Thymus (tissue), 14 donors: ENCODE measurements at places on chromosomes 11 and 22. TPM values are rescaled to one million over a fixed set of nuclear protein-coding genes. Genes with fewer than 3 reads are reported as not detected.

DNA sequence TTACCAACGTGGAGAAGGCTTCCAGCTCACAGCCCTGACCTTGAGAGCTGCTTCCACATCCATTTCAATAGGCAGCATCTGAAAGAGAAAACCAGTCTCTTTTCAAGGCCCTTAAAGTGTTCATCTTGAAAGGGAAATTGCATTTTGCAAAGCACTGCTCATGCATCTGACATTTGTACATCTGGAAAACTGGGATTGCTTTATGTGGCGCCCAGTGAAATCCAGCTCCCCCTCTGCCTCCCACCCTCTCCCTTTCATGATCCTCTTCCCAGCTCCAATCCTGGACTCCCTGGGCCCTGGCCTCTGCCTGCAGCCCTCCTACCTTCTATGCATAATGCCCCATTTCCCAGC, 17.4 kb downstream of the TP53AIP1 start:
- DNase-seq = no peak

DNA sequence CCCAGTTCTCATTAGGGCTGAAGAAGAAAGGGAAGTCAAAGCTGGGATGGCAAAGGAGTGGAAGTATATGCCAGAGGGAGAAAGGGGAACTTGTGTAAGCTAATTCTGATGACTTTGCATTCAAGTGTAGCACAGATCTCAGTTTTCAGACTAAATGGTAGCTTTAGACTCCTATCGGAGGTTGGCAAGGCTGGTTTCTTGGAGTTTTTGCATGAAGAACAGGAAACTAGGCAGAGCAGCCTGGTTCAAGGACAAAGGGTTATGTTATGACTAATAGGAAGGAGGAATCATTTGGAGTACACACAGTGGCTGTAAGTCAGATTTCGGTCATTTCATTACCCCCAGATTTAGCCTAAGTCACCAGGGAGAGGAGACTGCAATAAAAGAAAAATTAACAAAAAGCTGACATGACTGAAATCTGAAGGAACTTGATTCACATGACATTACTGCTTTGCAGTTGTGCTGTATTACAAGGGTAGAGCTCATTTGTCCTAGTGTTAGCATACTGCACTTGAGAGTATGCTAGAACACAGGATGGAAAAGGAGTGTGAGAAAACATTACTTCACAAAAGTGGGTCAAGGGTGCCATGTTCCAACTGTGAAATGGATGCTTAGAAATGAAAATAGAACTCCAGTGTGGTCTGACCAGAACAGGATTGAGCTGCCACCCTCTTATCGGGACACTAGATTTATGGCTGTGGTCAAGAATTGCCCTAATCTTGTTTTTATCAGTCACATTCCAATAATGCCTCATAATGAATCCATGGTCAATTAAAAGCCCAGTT, 23.6 kb downstream of the ADM start:
- no peak for DNase-seq

- DNase-seq = no peak
Measured at GRCh38 chr11:94424011-94424410, 22.8 kb upstream of the GPR83 start.

DNA sequence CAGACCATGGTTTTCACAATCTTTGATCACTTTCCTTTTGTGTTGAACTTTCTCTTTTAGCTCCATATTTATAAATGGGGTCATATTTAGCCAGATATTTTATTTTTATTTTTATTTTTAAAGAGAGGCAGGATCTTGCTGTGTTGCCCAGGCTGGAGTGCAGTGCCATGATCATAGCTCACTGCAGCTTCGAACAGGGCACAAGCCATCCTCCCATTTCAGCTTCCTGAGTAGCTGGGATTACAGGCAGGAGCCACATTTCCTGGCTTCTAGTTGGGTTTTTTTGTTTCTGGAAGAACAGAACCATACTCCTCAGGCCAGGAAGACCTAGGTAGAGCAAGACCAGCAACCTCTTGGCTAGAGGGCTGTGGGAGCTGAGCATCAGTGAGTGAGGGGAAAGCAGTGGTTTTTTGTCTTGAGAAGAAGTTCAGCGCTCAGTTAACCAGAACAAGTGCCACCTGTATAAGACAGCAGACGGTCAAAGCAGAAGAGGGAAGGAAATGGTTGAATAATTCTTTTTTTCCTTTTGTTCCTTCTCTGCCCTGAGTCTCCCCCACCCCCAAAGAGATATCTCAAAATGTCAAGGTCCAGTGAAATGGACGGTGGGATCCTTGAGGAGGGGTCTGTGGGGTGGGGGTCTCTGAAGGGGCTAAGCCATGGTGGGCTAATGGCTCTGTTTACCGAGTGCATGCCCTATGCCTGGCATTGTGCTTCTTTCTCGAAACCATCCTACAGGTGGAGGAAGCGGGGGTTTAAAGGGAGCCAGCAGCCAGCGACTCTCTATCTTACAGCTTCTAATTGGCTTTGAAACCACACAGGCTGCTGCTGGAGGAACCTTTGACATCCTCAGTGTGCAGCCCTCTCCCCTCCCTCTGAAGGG, 63.0 kb downstream of the PTPRJ start:
- no peak for DNase-seq

- DNase-seq = peak; percentile 2
Measured at GRCh38 chr11:57116654-57117053, 65.1 kb upstream of the LRRC55 start.

GRCh38 chr11:62721994-62722393, 5.3 kb downstream of the HNRNPUL2 start:
- DNase-seq = no peak

- no peak for DNase-seq
Measured at GRCh38 chr22:37328017-37328416, 45.7 kb downstream of the CYTH4 start.

GRCh38 chr11:43996318-43996717, 51.5 kb upstream of the ACCSL start:
- no peak for DNase-seq

The INS gene
- total RNA-seq = 0.42 TPM
